ENCODE measurements at places on chromosomes 1 and 21.

DNA sequence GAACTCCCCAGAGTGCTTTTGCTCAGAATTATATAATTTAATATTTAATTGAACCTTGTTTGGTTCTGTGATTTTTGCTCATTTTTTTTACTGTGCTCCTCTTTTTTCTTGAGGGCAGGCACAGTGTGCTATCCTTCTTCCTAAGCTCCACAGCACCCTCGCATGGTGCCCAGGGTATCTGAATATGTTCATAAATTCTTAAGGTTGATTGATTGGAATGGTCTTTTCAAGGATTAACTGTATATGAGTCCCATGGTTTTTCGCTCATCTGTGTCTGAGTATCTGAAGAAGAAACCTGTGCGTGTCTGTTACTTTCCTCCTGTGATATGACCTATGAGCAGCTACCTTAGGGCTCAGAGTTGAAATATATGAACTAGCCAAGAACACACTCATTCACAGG, 393.7 kb downstream of the HLX start:
- no peak for DNase-seq

GRCh38 chr1:203217139-203217655, 12.3 kb downstream of the CHIT1 start:
- no peak for DNase-seq

DNA sequence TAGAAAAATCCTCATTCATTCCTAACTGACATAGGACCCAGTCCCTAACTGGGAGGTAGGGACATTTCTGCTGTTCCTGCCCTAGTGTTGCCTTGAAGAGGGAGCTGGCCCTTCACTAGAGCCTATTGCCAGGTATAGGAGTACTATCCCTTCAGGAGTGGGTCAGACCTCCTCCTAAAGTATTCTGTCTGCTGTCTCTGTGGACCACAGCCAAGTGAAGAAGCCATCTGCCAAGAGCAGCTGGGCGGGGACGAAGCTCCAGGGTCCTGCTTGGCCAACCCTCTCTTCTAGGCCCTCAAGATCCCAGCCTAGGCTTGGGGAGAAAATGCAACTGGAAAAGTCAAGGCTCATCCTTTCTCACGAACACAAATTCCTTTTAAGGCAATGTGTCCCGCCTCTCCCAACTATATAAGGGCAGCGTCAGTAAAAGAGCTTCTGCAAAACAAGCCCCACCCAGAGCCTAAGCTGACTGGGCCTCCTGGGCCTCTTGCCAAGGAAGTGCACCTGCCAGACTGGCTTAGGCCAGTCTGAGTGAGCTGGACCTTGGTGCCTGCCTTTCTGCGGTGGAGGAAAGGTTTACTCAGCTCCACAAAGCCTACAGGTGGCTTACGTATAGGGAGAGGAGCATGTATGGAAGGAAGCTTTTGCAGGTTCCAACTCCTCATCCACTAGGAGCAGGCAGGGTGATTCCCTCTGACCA, 638 bp upstream of the TUFT1 start:
- DNase-seq: peak; percentile 69

DNA sequence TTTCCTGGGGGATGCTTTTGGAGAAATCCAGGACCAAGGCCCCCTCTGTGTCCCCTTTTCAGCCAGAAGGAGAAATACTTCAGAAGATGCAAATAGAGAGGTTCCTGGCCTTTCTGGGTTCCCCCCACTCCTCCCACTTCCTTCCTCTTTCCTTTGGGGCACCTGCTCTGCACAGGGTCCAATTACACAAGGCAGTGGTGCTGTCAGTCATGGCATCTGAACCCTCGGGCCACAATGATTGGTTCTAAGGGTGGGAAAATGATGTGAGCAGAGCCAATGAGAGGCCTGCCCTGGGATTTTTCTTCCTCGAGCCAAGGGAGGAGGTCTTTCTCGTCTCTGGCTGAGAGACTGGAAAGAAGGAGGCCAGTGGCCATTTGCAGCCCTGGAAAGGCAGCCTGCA, 282.2 kb downstream of the NPHP4 start:
- no peak for DNase-seq

DNA sequence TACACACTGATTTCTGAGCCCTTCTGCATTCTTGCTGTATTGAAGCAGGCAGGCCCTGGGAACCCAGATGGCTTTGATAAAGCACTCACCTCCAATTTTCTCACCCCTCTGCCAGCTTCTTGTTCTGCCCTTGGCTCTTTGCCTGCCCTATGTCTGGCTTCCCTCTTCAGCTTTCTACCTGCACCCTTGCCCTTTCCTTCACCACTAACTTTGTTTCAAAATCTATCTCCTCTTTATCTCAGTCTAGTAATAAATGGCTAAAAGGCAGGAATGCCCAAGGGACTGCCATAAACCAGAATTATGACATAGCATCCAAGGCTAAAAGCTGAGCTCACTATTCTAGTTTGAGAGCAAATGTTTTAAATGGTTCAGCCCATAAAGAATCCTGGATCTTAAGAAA, 178.7 kb downstream of the TNR start:
- no peak for DNase-seq

DNA sequence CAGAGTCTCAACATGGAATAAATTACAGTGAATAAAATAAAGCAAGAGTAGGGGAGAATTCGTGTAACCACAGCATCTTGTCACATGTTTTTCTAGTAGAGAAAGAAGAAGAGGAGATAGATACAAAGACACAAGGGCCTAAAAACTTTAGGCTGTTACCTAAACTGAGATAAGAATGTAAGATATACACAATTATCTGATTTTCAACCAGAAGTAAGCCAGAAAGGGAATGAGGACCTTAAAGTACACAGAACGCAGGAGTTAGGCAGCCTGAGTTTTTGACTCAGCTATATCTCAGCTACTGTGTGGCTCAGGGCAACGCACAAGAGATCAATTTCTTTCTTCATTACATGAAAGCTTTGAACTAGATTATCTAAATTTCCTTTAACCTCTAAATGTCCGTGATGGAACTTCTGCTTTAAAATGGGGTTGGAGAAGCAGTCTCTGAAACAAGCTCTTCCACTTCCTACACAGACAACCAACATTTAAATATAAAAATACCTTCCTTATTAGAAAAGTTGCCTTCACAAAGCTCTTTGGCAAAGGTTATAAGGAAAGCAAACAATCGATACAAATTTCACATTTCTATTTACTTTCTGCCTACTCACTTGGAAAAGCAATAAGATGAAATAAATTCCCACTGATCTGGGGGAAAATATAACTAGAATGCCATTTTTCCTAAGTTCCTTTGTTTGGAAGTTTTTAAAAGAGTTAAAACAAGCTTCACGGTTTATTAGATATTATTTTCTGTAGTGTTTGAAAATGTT, 5.2 kb upstream of the RGS13 start:
- no peak for DNase-seq

DNA sequence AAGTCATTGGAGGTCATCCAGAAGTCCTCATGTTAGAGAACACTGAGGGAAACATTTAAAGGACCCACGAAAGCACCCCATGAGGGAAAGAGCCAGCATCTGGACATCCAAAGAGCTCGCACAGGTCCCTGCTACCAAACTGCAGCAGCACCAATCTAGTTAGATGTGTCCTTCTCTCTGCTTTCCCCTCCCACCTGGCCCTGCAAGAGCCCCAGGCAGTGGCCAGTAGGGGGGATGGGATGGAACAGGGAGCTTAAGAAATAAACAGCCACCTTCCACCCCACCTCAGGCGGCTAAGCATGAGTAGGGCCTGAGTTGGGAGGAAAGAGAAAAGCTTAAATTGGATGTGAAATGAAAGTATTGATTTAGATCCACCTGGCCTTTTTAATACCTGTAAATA, 175.9 kb upstream of the KCND3 start:
- no peak for DNase-seq

Data from T1000 (cell line).